ENCODE measurements at places on chromosomes 12 and 14.

DNA sequence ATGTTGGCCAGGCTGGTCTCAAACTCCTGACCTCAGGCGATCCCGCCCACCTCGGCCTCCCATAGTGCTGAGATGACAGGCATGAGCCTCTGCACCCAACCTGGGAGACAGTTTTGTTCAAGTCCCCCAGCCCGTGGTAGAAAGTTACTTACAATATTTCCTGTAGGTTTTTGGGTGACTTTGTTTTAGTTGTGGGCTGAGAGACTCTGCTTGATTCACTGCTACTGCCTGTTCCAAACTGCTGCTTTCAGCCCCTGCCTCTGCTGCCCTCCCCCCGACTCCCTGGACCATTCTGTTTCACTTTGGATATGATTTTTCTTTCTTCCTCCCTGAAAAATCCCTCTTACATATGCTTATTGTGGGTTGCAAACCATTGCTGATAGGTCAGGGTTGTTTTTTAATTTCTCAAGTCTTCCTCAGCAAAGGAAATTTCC is 13.4 kb upstream of the PCNX1 start:
- no peak for DNase-seq

DNA sequence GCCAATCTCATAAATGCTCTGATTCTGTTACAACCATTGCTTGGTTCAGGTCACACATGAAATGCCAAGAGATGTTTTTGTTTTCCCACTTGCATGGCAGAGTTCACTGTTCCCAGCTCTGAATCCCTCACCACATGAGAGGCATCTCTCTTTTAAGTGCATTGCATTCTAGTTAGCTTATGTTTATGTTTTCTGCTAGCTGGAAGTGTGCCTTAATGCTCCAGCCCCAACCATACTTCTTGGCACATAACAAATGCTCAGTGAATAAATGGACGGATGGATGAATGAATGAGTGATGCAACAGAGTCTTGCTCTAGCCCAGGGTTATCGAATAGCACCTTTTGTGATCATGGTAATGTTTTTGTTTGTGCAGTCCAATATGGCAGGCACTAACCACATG is 197.3 kb downstream of the PPM1H start:
- no peak for DNase-seq

GRCh38 chr14:92451755-92452154 is 61.8 kb upstream of the RIN3 start:
- DNase-seq = no peak

DNA sequence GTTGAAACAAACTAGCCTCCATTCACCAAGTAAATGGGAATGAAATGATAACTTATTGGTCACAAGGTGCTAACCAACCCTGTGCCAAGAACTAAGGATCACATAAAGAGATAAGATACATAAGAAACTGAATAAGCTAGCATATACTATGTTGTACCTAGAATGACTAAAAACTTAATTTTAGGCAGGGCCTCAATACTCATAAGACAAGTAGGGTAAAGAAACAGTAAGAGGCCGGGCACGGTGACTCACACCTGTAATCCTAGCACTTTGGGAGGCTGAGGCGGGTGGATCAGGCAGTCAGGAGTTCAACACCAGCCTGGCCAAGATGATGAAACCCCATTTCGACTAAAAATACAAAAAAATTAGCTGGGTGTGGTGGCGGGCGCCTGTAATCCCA is 17.7 kb downstream of the GDF11 start:
- DNase-seq = no peak

DNA sequence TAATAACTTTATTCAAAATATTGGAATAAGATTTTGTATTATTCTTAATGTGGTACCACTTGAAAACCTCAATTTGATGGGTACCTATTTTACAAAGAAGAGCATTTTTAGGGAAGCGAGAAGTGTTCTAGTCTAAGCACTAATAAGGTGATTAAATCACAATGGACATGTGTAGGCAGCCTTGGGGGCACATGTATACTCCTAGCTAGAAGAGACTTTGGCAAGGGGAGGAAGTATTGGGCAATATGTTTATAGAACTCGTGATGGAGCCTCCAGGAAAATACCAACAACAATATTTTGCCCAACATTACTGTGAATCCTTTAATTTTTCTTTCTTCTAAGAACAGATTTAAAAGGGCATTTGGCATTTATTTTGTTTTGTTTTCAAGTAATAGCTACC is 280.3 kb downstream of the ADAMTS20 start:
- no peak for DNase-seq

DNA sequence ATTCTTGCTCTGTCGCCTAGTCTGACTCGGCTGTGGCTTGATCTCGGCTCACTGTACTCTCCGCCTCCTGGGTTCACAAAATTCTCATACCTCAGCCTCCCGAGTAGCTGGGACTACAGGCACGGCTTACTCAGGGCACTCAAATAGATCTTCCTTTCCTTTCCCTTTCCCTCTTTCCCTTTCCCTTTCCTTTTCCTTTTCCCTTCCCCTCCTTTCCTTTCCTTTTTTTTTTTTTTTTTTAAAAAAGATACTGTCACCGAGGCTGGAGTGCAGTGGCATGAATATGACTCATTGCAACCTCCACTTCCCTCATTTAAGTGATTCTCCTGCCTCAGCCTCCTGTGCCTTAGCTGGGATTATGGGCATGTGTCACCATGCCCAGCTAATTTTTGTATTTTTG is 86.0 kb downstream of the AEBP2 start:
- DNase-seq = no peak

DNA sequence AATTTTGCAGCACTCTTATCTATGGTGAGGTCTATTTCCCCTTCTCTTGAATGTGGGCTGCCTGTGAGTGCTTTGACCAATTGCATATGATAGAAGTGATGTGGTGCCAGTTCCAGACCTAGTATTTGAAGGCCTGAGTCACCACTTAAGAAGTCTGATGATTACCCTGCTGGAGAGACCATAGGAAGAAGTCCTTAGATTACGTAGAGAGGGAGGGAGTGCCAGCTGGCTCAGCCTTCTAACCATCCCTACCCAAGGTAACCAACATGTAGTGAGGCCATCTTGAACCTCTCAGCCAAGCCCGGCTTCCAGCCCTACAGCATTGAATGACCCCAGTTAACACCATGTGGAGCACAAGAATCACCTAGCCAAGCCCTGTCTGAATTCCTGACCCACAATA is 166.9 kb downstream of the NELL2 start:
- no peak for DNase-seq

DNA sequence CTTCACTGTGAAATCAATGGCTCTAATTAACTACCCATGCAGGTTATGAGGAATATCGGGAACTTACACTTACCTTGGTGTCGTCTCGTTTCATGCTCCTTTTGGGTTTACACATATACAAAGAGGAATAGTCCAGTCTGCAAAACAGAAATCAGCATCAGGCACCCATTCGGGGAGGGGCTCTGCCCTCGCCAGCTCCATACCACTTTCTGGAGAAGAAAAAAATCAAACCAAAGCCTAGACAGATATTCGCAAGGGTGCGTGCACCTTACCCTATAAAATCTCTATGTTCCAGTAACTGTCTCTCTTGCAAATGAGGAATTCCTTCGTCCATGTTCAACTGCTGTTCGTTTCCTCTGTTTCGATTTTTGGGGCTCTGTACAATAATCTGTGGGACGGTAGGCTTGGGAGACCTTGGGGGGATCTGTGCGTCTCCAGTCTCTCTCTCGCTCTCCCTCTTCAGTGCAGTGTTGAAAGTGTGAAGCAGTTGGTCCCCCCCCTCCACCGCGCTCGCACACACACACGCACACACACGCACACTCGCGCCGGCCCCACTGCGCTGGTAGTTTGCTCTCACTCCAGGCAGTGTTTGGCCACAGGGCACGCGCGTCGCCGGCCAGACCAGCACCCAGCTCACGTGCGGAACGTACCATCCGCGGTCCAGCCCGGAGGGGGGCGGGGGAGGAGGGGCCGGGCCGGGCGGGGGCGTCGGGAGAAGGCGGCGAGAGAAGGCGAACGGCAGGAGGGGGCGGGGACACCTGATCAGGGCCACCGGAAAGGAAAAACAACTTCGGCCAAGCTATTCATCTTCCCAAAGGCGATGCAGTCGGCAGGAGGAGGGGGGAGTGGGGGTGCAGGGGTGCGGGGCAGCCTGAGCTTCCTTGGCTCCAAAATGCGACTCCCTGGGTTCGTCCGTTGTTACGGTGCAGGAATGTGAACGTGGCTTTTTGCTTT is at the start of gene BHLHE41:
TSS of gene BHLHE41 (minus strand) at position 592 of the 954 bp plus-strand sequence. CDS start at position 334, 258 bp downstream.
- DNase-seq = no peak

Measured in NCI-H1092 treated with DMSO at 0.1 percent for 48 hours (cell line).